ENCODE measurements at places on chromosomes 3 and 15. TPM values are rescaled to one million over a fixed set of nuclear protein-coding genes. Genes with fewer than 3 reads are reported as not detected.

Gene PPCDC
- 26.1 TPM for total RNA-seq

Gene SMCO1
- total RNA-seq = not detected

Gene NLGN1
- total RNA-seq = 1.4 TPM

Gene IVD
- 34.4 TPM for total RNA-seq

Gene COL6A6
- not detected for total RNA-seq

Gene CLRN1
- total RNA-seq = not detected

Gene SHC4
- 9.3 TPM for total RNA-seq

DNA sequence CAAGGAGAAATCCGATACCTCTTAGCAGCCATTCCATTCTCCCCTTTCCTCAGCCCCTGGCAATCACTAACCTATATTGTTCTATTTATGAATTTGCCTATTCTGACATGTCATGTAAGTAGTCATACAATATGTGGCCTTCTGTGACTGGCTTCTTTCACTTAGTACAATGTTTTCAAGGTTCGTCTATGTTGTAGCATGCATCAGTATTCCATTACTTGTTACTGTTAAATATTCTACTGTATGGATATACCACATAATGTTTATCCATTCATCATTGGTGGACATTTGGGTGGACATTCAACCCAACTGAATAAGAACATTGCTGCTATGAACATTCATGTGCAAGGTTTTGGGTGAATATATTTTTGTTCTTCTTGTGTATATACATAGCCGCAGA lies 23.4 kb downstream of the ADAMTS9 start:
- DNase-seq = no peak

DNA sequence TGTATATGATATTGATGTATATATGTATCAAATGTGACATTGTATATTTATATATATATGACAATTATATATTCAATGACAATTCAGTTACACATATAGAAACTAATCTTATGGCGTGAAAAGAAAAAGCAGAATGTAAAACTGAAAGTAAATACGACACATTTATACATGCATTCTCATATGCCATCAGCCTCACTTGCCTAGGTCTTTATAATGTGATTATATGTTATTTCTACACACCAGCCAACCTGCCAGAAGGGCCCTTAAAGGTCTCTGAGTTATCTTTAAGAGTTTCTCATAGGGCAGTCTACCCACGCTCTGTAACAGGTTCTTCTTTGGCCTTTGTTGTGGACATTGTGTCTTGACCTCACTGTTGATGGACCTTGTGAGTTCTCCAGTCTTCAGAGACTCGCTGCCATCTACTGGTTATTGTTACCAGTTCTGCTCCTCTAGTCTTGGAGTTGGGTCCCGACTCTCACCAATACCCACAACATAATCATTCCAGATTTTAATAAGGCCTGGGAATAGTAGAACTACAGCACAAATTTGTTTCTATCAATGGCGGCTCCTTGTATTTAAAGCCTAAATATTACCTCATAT lies 371.5 kb upstream of the GOLIM4 start:
- DNase-seq = no peak

DNA sequence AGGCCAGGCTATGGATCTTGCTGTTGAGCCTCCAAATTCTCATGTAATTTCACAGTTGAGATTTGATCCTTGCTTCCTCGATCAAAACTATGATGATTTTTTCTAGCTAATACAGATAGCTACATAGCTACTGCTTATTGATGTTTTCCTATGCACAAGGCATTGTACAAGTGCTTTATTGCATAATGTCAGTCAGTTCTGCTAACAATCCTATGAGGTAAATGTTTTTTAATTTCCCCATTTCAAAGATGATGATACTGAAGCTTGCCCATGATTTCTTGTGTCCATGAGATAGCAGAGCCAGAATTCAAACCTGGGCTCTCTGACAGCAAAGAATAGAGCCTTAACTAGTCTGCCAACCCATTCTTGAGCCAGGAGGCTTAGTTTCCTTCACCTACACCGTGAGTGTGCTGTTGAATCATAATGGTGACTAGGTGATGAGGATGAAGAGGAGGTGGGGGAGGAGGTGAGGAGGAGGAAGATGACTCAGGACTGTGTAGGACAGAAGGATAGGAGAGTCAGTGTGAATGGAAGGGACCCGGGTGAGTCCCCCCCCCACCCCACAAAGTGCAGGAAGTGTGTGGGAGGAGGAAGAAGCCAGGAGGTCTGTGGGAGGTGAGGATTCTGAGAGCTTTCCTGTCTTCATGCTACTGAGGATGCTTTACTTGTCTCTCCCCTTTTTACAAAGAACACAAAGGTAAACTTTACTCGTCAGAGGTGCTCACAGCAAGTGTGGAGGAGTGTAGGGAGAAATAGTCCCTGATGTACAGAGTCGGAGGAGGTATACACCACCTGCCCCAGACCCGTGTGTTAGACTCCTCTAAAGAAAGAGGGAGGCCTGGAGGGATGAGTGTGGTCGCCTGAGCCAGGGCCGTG lies 3.6 kb downstream of the TAGLN3 start:
- no peak for DNase-seq

- DNase-seq = no peak
These were observed 44.8 kb upstream of the RPS17 start for GRCh38 chr15:82585072-82585471.

- DNase-seq = no peak
These were observed 8.2 kb upstream of the GRIP2 start for GRCh38 chr3:14548321-14548729.

GRCh38 chr3:54180921-54181320 lies 58.6 kb downstream of the CACNA2D3 start:
- DNase-seq = no peak

DNA sequence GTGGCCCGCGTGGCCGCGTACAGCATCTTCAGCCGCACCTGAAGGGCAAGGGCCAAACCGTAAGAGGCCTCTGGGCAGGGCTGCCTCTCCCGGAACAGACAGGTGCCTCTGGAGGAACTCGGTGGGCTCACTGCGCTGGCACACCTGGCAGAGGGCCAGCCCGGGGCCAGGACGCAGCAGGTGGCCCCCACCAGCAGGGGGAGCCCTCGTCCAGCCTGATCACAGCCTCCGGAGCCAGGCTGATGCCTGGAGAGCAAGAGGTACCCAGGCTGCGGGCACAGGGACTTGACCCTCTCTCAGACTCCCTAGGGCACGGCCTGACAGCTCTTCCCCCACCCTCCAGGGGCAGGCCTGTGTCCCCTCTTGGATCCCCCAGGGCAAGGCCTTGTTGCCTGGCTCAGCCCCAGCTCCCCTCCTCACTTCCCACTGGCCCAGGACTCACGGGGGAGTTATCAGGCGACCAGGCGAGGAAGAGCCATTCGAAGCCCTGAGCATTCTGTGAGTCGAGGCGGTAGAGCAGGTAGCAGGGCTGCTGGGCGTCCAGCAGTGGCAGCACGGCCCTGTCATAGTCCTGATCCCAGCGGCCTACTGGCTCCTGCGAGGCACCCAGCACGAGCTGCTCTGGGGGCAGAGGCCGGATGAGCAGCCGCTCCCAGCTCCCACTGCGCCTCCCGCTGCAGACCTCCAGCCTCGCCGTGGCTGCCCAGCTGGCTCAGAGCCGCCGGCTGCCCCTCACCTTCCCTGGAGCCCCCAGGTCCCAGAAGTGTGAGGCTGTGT lies 6.2 kb upstream of the TLR9 start:
- DNase-seq = no peak

GRCh38 chr3:137035631-137036030 lies 77.8 kb downstream of the IL20RB start:
- DNase-seq = no peak

DNA sequence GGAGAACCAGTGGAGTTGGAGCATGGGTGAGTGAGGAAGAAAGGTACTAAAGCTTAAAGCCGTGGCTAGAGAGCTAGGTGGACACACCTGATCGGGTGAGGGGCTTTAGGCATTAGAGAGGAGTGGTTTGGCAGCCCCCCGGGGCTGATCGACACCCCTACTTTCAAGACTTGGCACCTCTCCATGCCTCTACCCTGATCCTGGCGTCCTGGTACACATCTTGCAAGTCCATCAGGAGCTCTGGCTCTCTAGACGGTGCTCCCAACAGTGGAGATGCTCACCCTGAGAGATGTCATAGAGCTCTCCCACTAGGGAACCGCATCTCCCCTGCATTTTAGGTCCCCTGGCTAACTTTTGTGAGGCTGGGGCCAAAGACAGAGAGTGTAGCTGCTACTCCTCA lies 98.1 kb downstream of the XXYLT1 start:
- DNase-seq = no peak

- no peak for DNase-seq
These were observed at the start of gene CLSTN2 for GRCh38 chr3:139935016-139935865. Gene CLSTN2 (plus strand): TSS chr3:139935185.

DNA sequence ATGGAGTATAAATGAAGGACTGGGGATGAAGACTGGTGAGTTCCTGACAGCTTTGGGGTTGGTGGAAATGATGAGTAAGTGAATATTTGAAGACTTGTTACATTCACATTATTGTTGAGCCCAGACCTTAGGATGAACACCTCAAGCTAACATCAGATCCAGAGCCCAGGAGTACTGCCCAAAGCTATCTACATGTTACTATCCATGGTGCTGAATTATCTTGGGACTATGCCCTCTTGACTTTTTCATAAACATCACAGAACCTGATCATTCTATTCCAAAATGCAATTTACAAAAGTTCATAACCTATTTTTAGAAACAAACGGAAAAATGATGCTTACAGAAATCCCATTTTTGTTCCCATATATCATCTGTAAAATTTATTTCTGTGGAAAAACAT lies 613.3 kb downstream of the TUSC7 start:
- no peak for DNase-seq

GRCh38 chr3:71956716-71957115 lies 171.8 kb upstream of the PROK2 start:
- no peak for DNase-seq

GRCh38 chr15:66631616-66632263 lies 65.9 kb upstream of the LCTL start:
- no peak for DNase-seq

GRCh38 chr3:138455801-138456716 lies 21.6 kb downstream of the ESYT3 start:
- DNase-seq = no peak

GRCh38 chr15:60793656-60794055 lies 314.7 kb upstream of the ICE2 start:
- DNase-seq = no peak

- no peak for DNase-seq
These were observed 29.5 kb downstream of the CCDC12 start for GRCh38 chr3:46946856-46947545.

DNA sequence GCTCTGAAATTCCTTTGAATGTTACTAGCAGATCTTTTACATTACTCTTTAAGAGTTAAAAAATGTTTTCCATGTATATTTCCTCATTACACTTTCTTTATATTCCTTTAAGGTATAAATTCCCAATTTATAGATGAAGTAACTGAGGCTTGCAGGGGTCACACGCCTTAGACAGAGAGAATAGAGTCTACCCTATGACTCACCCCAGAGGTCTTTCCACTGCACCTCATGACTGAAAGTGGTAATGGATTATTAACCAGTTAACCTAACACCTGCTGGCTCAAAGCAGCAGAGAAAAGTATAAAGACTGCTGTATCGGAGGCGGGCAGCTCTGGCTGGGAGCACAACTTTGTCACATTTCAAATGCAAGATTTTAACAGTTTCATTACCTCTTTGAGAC lies 37.7 kb downstream of the LDHAL6B start:
- peak; percentile 80 for DNase-seq

DNA sequence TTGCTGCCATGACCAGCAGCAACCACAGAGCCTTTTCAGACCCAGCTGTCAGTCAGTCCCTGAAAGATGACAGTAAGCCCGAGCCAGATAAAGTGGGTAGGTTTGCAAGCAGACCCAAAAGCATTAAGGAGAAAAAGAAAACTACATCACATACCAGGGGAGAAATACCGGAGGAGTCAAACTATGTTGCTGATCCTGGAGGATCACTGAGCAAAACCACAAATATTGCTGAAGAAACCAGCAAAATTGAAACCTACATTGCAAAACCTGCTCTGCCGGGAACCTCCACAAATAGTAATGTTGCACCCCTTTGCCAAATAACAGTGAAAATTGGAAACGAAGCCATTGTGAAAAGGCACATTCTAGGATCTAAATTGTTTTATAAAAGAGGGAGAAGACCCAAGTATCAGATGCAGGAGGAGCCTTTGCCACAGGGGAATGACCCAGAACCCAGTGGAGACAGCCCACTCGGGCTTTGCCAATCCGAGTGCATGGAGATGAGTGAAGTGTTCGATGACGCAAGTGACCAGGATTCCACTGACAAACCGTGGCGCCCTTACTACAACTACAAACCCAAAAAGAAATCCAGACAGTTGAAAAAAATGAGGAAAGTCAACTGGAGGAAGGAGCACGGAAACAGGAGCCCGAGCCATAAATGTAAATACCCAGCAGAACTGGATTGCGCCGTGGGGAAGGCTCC lies 42.1 kb upstream of the RASA2 start:
- no peak for DNase-seq

GRCh38 chr3:134743006-134743405 lies 52.1 kb upstream of the EPHB1 start:
- DNase-seq = no peak

DNA sequence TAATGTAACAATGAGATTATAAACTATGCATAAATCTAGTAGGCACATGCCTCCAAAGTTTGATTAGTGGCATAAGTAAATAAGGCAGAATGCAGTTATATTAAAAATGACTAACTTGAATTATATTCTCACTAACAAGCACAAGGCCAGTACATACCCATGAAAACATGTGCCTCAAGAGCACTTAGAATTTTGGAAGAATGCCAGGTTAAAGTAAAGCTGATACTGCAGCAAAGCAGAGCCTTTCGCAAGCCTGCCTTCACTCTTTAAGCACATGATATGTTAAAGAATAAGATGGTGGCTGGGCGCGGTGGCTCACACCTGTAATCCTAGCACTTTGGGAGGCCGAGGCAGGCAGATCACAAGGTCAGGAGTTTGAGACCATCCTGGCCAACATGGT lies 49.0 kb downstream of the KBTBD12 start:
- DNase-seq = no peak

GRCh38 chr3:49098429-49098828 lies 4.6 kb upstream of the QRICH1 start:
- no peak for DNase-seq

DNA sequence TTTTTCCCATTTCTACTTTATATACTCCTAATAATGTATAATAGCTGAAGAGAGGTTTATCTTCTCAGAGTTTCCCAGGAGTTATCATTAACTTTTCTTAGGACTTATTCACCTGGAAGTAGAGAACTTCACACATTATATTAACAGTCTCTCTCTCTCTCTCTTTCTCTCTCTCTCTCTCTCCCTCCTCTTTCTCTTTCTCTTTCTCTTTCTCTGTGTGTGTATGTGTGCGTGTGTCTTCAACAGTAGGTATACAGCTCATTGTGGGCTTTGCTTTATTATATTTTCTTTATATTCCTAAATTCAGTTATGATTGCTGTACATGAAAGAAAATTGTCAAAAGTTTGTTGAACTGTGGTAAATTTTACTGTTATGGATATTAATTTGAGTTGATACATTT lies 353.8 kb downstream of the ROBO1 start:
- no peak for DNase-seq

GRCh38 chr3:191066669-191067068 lies 132.4 kb upstream of the OSTN start:
- peak; percentile 81 for DNase-seq
